T-helper 17 cell (primary cell): ENCODE measurements at places on chromosomes 3 and 15. TPM values are rescaled to one million over a fixed set of nuclear protein-coding genes. Genes with fewer than 3 reads are reported as not detected.

Gene KCNMB2
- total RNA-seq: not detected

Gene GOLGA6B
- total RNA-seq: 0.18 TPM

Gene TLR9
- 0.42 TPM for total RNA-seq

Gene GOLGA6L4
- total RNA-seq: 2.9 TPM

Gene ZNF80
- total RNA-seq: 0.65 TPM

Gene PPM1M
- 58.0 TPM for total RNA-seq

DNA sequence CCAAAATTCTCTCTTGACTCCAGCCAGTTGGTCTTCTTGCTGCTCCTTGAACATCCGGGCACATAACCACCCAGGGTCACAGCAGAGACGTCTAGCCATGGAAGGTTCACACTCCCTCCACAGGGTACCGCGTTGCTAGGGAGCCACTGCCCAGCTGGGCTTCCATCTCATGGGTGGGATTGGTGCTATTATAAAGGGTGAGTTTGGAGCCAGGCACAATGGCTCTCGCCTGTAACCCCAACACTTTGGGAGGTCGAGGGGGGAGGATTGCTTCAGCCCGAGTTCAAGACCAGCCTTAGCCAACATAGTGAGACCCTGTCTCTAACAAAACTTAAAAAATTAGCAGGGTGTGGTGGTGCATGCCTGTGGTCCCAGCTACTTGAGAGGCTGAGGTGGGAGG, 17.5 kb upstream of the SKOR1 start:
- H3K27me3 ChIP-seq: no peaks in the 10 kb centered on the region
- no peak overlapping the region for H3K4me3 ChIP-seq
- H3K27ac ChIP-seq: no peak overlapping the region
- peaks cover 3% of the 10 kb centered on the region for H3K4me1 ChIP-seq
- peaks cover 6% of the 10 kb centered on the region for H3K36me3 ChIP-seq

GRCh38 chr15:98286831-98287230, 326.3 kb downstream of the ARRDC4 start:
- H3K27ac ChIP-seq: no peak overlapping the region
- H3K4me3 ChIP-seq: no peak overlapping the region
- H3K4me1 ChIP-seq: no peaks in the 10 kb centered on the region

GRCh38 chr15:84967380-84967779, 14.3 kb upstream of the PDE8A start:
- H3K27ac ChIP-seq: no peak overlapping the region
- H3K27me3 ChIP-seq: peaks cover 29% of the 10 kb centered on the region
- H3K36me3 ChIP-seq: peaks cover 2% of the 10 kb centered on the region
- no peak for DNase-seq
- no peaks in the 10 kb centered on the region for H3K4me1 ChIP-seq

DNA sequence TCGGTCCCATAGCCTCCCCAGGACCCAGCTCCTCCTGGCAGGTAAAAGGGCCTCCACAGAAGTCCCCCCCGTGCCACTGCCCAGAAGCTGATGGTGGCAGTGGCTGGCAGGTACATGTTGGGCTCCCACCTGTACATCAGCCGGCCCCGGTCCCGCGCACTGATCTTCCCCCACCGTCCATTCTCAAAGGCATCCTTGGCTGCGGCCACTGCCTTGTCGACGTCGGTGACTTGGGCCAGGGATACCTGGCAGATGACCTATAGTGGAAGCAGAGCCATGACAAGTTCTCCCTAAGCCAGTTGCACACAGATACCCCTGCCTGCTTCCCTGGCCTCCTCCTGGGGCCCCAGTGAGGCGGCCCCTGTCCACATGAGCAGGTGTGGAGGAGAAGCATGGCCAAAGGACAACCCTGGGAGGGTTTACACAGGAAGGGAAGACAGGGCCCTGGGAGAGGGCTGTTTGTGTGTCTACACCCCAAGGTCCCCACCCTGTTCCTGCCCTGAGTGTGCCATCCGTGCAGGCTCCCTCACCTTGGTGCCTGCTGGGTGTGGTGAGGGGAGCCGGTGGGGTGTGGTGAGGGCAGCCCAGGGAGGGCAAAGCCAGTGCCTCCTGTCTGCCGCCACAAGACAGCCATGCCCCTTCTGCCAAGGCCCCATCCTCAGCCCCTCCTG, 44.8 kb downstream of the ALDH1L1 start:
- no peak overlapping the region for H3K4me3 ChIP-seq
- DNase-seq: no peak
- no peak overlapping the region for H3K27ac ChIP-seq
- H3K27me3 ChIP-seq: peaks cover 80% of the 10 kb centered on the region

GRCh38 chr3:100465892-100466777, 26.3 kb upstream of the TMEM45A start:
- peaks cover 15% of the 10 kb centered on the region for H3K4me1 ChIP-seq
- peak overlapping the region; percentile 19 for H3K4me3 ChIP-seq
- H3K27ac ChIP-seq: no peak overlapping the region
- peaks cover 10% of the 10 kb centered on the region for H3K27me3 ChIP-seq
- peaks cover under 1% of the 10 kb centered on the region for H3K36me3 ChIP-seq

GRCh38 chr15:53917109-53917508, 61.1 kb upstream of the UNC13C start:
- no peak overlapping the region for H3K4me3 ChIP-seq
- H3K36me3 ChIP-seq: no peaks in the 10 kb centered on the region
- no peaks in the 10 kb centered on the region for H3K27me3 ChIP-seq
- DNase-seq: no peak

DNA sequence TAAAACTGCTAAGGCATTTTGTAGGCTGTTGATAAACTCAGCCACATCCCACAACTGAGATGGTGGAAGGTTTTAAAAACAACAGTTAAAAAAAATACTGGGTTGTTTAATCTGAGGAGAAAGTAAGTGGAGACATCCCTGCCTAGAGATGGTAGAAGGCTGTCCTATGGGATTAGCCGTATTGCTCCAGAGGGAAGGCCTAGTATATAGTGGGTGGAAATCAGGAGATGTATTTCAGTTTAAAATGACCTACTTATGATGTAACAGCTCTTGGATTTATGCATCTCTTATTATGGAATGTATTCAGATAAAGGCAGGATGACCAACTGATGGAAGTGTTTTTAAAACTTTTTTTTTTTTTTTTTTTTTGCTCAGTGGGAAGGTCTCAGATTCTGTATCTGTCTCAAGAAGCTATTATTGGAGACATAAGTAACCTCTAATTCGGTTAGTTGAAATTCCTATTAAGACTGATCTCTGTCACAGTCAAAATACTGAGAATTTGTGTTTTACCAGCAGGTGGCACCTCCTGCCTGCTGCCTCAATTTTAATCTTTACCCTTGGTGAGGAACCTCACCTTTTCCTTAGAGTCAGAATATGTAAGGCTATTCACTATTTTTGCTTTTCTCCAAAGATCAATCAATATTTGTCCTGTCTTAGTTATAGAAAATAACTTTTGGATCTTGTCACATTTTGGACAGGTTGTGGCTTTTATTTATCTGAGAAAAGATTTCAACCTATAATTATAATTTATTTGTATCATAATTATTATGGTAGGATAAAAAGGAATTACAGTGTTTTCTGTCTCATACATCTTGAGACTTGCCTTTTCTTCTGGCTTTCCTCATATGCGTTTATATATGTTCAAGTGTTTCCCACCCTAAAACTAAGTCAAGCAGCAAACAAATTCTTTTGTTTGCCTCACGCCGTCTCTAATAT, 63.0 kb downstream of the VPS8 start:
- peaks cover 14% of the 10 kb centered on the region for H3K4me1 ChIP-seq
- H3K36me3 ChIP-seq: peaks cover 24% of the 10 kb centered on the region
- H3K4me3 ChIP-seq: no peak overlapping the region

DNA sequence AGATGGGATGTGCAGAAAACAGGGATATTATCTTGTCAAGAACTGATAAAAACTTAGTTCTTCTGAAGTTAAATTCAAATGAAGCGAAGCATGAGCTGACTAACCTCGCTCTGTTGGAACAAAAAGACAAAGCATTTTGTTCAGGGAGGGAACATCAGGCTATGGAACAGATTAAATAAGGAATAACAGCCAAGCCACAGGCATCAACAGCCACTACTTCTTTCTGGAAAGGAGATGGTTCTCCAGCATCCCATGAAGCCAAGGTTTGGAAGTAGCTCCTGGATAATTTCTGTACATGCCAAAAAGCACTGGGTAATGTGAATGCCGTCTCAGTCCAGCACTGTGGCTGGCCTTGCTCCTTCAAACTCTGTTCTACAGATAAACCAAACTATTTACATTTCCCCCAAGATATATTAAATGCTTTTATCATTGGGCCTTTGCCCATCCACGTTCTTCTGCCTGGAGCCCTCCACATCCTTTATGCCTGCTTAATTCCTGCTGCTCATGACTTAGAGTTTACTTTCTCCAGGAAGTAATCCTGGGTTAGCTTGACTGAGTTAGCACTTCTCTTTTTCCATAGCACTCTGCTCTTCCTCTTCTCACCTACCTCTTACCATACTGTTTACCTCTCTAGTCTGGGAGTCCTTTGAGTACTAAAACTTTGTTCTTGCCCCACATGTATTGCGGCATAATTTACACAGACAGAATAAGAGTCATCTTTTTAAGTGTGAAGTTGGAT, 232.0 kb downstream of the CLSTN2 start:
- H3K27me3 ChIP-seq: peaks cover 6% of the 10 kb centered on the region
- no peak overlapping the region for H3K27ac ChIP-seq
- no peak overlapping the region for H3K4me3 ChIP-seq
- DNase-seq: no peak
- no peaks in the 10 kb centered on the region for H3K4me1 ChIP-seq
